ENCODE measurements at places on chromosomes 2 and 18. TPM values are rescaled to one million over a fixed set of nuclear protein-coding genes. Genes with fewer than 3 reads are reported as not detected.

GRCh38 chr2:40177366-40177765 lies 274.5 kb downstream of the SLC8A1 start:
- DNase-seq: no peak

GRCh38 chr18:46680784-46681695 lies 24.0 kb upstream of the LOXHD1 start:
- no peak for DNase-seq

- DNase-seq: no peak
These were observed 2.6 kb downstream of the ANO7 start for GRCh38 chr2:241191081-241191480.

PMAIP1 gene
- 3.0 TPM for polyA plus RNA-seq

DNA sequence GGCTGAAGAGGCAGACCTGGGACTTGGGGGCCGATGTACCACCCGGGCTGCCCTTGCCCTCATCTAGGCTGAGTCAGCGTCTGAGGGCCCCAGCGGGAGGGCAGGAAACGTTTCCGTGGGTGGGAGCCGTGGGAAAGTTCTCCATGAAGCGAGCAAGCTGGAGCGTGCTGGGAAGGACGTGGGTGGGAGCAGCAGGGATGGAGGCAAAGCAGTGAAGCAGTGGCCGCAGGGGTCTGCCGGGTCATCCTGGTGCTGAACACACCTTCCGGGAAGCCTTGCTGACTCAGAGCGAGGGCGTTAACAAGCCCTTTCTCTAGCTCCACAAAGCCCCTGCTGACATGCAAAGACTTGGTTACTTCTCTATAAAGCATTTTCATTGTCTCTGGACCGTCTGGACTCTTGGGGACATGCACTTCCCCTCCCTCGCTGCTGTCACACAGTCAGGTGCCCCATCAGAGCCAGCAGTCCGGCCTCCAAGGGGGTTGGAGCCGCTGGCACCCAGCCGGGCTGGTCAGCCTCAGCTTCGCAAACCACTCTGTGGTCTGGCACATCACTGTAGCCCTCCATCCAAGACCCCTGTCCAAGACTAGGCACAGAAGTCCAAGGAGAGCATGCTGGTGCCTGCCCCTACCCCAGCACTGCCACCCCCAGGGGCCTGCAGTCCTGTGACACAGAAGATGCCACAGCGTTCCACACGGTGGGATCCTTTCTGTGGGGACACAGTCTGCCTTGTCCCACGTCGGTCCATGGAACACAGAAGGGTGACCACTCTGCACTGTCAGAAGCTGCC lies 115.1 kb upstream of the GPC1 start:
- DNase-seq: peak; percentile 73

OR6B2 gene
- polyA plus RNA-seq: not detected

DNA sequence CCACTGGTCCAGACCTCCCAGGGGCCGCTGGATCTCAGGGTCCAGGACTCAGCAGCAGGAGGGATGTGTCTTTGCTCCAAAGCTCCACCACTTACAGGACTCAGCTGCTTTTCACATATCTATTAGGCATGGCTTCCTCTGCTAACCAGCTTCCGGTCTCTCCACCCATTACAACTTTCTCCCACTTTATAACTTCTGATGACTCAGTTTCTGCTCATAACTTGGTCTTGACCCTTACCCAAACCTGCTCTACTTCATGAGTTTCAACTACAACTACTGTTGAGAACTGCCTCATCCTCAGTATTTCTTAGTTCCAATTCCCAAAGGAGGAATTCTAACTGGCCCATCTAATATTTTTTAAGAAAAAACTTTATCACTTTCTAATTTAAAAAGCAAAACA lies 17.2 kb downstream of the SULT1C2 start:
- DNase-seq: no peak

DNA sequence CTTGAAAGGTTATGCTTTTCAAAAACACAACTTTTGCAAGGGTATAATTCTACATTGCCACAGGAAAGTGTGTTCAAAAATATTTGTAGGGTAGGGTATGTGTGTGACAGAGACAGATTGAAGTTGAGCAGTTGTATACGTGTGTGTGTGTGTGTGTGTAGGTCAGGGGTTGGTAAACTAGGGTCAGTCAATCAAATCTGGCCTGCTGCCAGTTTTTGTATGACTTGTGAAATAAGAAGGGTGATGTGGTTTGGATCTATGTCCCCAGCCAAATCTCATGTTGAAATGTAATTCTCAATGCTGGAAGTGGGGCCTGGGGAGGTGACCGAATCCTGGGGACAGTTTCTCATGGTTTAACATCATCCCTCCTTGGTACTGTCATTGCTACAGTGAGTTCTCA lies 148.2 kb downstream of the CERS6 start:
- DNase-seq: no peak

DNA sequence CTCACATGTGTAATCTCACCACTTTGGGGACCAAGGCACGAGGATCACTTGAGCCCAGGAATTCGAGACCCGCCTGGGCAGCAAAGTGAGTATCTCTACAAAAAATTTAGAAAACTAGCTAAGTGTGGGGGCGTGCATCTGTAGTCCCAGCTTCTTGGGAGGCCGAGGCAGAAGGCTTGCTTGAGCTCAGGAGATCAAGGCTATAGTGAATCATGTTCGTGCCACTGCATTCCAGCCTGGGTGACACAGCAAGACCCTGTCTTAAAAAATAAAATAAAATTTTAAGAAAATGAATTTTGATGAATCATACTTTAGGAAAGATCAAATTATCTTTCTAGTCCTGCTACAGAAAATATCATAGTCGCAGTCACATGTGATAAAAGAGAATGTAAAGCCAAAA lies 46.9 kb downstream of the CABYR start:
- no peak for DNase-seq

GRCh38 chr2:48474574-48475298 lies 55.2 kb upstream of the STON1 start:
- DNase-seq: no peak

GRCh38 chr2:203772456-203773165 lies 66.2 kb downstream of the CD28 start:
- no peak for DNase-seq

GRCh38 chr2:128585706-128586105 lies 267.0 kb upstream of the HS6ST1 start:
- no peak for DNase-seq

- no peak for DNase-seq
These were observed 954.3 kb upstream of the ACVR2A start for GRCh38 chr2:146890491-146890890.
